ENCODE measurements at places on chromosomes 4 and X.
A peak's percentile ranks its signal among the peaks of the same experiment; 100 is the strongest.

DNA sequence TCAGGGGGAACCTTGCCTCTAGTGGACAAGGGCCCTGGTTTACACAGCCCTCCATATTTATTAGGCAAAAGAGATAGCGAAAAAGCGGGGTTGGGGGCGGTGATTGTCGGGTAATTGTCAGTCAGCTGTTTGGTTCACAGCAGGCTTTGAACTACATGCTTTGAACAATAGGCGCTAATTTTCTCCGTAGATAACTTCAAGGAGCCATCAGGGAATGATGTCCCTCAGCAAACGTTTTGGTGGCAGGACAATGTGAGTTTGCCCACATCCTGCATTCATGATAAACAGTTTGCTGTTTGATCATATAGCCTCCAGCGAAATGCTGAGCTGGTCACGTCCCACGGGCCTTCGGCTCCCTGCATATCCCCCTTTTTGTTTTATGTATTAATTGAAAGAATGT, 65.2 kb downstream of the KANTR start:
- DNase-seq: no peak

DNA sequence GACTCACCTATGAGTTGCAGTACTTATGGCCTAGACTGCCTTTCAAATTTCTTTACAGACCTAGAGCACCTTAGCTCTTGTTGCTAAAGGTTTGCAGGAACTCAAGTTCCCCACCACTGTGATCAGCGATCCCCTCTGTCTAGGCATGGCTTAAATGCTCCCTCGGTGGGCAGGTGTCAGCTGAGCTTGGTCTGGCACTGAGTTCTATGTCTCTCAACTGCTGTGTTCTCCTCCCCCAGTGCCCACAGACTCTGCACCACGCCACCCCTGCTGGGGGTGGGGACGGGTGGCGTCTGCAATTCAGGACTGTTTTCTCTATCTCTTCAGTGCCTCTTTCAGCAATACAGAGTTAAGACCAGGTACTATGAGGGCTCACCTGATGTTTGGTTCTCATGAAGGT, 30.5 kb downstream of the TMEM271 start:
- peak; percentile 23 for DNase-seq

DNA sequence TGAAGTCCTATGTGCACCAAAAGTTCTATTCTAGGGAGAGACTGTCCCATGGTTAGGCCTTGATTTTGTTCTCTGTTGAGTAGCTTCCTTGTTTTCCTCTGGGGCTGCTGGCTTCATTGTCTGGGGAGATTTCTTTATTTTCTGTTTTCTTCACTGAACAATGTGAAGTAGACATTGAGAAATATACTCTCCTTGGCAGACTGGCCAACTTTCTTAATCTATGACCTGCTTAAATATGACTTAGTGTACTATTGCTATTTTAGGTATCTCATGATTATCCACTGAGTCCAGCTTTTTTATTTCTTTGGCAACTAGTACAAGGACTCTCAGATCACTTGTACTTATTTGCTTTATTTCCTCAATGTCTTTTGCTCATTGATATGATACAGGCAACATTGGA, 1594.6 kb downstream of the ARAP2 start:
- DNase-seq: no peak

- no peak for DNase-seq
These were observed 36.3 kb downstream of the PRDM5 start for GRCh38 chr4:120886191-120886590.

DNA sequence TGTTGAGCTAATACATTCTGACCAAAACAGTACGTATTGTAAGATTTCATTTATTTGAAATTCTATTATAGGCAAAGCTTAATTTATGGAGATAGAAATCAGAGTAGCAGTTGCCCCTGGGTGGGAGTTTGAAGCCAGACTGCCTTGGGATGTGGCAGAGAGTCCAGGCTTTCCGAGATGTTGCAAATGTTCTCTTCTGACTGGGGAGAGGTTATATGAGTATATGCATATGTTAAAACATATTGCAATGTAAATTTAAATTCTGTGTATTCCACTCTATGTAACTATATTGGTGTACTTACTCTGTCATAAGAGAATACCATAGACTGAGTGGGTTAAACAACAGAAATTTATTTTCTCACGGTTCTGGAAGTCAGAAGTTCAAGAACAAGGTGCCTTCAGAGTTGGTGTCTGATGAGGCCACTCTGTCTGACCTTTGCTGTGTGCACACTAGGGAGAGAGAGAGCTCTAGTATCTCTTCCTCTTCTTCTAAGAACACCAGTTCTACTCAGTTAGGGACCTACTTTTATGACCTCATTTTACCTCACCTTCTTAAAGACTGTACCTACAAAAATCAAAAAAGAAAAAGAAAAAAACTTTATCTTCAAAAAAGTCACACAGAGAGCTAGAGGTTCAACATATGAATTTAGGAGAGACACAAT, 299.3 kb upstream of the HS3ST1 start:
- no peak for DNase-seq

- no peak for DNase-seq
These were observed 133.2 kb downstream of the TLL1 start for GRCh38 chr4:166006217-166006616.

GRCh38 chr4:177986236-177986635, 544.0 kb upstream of the AGA start:
- DNase-seq: no peak

DNA sequence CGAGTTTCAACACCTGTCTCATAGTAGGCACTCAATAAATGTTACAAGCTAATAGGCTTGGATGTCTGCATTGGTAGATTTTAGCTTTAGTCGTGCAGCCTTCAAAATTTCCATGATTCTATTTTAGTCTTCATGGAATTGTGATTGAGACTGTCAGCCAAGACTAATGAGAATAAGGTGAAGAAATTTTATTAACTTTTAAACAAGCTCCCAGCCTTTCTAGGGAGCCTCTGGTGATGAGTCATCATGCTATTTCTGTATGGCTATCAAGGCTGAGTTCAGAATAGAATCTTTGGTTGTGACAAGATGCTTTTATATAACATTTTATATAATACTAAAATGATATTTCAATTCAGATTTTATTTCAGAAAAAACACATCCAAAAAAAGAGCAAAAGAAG, 685.8 kb downstream of the GABRG1 start:
- DNase-seq: no peak

DNA sequence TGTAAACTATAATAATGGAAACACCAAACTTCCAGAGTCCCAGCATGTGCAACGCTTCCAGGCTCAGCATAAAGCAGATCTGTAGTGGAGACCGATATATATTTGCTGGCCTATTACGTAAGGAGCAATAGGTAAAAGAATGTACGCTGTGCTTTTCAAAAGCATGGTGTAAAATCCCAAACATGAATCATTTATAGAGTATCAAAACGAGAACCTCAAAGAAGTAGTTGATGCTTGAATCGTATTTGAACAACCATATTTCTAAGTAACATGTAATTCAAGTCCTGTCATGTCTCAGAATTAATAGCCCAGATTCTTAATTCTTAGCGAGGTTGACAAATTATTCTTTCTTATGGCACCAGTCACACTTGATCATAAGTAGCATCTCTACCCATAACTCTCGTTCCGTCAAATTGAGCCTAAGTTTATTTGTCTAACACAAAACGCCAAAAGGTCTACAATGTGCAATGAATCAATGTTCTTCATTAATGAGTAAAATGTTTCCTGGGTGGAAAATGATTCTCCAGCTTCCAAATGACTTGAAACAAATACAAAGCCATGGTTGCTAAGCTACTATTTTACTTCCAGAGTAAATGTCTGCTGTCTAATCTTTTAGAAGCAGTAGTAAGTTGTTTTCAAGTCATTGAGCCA, 811.5 kb upstream of the FRG1 start:
- DNase-seq: no peak

GRCh38 chr4:123217664-123218063, 178.9 kb upstream of the SPRY1 start:
- no peak for DNase-seq

- DNase-seq: no peak
These were observed 847.0 kb downstream of the TRIML1 start for GRCh38 chr4:188986271-188986689.

- no peak for DNase-seq
These were observed 96.6 kb upstream of the BANK1 start for GRCh38 chr4:101693842-101694398.

GRCh38 chr4:79390890-79391289, 17.1 kb downstream of the GK2 start:
- DNase-seq: no peak

- DNase-seq: no peak
These were observed 264.9 kb upstream of the CXorf51A start for GRCh38 chrX:147079457-147079856.

DNA sequence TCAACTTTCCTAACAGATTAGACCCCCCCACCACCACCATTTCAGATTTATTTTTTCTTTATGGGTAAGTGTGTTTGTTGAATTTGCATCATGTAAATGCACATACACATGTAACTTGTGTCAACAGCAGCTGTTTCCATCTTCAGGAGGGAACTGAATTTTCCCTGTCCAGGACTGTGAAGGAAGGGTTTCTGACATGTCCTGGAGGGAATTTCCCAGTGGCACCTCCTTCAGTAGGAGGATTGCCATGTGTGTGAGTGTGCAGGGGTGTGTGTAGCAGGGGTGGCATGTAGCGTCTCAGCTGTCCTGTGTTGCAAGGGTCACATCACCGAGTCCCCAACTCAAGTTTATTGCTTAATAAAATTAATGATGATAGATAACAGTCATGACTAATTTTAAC, 19.7 kb downstream of the HERC6 start:
- no peak for DNase-seq

GRCh38 chr4:17662694-17663093, 48.3 kb downstream of the MED28 start:
- DNase-seq: no peak

- DNase-seq: no peak
These were observed 58.5 kb downstream of the STARD8 start for GRCh38 chrX:68705986-68706385.

DNA sequence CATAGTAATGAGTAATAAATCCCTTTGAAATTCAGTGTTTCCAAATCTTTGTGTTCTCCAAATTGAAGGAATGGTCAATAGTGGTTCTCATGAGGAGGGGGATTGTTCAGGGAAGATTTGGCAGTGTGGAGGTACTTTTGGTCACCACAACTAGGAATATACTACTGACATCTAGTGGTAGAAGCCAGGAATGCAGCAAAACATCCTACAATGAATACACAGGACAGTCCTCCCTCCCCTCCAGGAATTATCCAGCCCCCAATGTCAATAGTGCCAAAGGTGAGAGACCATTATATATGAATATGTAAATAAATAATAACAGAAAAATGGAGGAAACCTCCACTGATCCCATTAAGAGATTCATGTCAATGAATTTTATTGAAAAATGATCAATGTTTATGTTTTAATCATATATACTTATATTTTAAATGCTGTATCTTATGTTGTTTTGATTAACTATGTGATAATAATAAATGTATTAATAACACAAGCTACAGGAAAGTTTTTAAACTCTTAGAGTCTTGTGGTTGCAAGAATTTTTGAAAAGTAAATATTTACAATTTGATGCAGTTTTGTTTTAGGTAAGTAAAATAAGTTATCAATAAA, 14.4 kb upstream of the FAM9A start:
- DNase-seq: no peak

DNA sequence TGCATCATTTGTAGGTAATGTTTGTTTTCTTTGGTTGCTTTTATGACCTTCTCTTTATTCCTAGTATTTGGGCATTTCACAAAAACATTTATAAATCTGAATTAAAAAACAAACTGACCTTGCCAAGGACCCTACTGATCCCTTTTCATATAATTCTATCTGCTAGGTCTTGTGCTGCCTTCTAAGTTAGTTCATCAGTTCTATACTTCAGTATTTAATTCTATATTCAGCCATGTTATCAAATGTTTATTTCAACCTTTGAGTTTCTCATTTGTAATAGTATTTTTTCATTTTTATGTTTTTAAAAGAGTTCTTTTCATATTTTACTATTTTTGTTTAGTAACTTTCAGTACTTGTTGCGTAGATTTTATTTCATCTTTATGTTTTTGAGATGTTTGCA, 155.3 kb downstream of the SNCA start:
- DNase-seq: no peak
